Choroid plexus epithelial cell (primary cell): ENCODE measurements at places on chromosomes 3 and 15.

DNA sequence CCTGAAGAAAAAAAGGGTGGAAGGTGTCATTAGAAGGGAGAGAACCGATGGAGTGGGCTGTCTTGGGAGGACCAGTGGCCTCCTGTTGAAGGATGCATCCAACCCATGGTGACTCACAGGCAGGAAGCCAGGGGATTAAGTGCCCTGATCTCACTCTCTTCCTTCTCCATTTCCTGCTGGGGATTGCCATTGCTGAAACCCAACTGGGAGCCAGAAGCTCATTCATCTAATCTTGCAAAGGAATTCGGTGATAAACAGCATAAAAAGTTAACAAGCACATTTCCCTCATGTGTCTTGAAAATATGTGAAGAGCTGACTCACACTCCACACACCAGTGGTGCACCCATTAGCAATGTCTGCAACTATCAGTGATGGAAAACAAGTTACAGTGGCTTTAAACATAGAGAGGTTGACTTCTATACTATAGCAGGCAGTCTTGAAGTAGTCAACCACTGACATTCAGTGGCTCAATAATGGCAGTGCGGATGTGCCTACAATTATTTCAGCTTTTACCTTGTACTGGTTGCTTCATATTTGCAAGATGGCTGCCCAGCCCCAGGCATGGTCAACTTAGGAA lies 12.8 kb upstream of the CSRNP1 start:
- DNase-seq, result peak; percentile 90

GRCh38 chr3:12423918-12424630 lies 60.2 kb upstream of the TSEN2 start:
- DNase-seq, result peak; percentile 34

- no peak for DNase-seq
Observed at GRCh38 chr3:141449424-141449823, 37.4 kb upstream of the RASA2 start.

DNA sequence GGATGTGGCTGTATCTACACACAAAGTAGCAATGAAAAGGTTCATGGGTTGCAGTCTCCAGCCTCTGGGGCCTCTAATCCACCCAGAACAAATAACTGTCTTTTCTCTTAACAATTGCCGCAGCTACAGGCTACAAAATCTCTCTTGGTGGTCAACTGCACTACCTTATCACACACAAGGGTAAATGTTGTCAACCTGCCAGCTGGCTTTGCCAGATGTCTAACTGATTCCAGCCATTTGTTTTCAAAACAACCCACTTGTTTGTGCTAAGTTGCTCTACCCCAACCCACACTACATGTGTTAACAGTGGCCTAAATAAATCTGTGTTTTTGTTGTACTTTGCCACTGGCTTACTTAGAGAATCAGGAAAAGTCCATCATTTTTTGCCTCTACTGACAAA lies 447.3 kb downstream of the TAFA4 start:
- no peak for DNase-seq

GRCh38 chr3:29758108-29758433 lies 477.2 kb downstream of the RBMS3 start:
- no peak for DNase-seq

GRCh38 chr3:78757731-78758130 lies 1010.1 kb downstream of the ROBO1 start:
- DNase-seq, result no peak

GRCh38 chr3:52286777-52287110 lies 884 bp upstream of the GLYCTK start:
- DNase-seq, result peak; percentile 66

GRCh38 chr3:114122027-114122709 lies 56.7 kb downstream of the DRD3 start:
- peak; percentile 58 for DNase-seq

DNA sequence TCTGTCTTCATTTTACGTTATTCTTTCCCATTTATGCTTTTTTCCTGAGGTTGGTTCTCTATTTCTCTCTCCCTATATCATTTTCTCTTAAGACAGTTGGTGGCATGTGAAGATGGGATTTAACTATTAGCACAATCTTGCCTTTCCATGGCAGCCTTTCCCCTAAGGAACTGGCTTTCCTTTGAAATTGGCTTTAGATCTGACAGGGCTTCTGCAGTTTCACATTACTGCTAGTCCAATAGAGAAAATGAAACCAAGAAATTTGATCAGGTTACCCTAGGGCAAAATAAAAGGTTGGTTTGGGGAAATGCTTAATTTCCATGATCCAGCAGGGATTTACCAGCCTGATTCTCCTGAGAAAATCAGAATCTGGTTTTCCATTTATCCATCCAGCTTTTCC lies 22.7 kb upstream of the CHL1 start:
- DNase-seq, result no peak

DNA sequence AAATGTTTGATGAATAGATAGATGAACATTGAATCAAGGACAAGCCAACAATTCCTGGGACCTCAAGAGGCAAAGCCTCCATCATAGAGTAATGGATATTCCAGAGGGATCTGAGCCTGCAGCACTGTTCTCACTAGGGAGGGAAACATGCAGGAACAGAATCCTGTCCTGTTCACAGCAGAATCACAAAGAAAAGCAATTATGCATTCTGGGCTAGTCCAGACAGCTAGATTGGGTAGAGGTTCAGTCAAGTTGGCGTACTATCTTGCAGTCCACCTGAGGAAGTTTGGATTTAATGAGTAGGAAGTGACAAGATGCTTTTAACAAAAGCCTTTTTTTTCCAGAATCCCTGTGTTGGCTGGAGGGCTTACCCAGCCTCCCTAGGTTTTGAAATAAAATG lies 314.5 kb upstream of the SEMA6D start:
- no peak for DNase-seq
